CD4-positive, alpha-beta T cell treated with Interleukin-2 at 100 ng/mL for 4 hours (primary cell): ENCODE measurements at places on chromosomes 16 and 17.

- no peak for DNase-seq
These were observed 21.5 kb upstream of the RABEP1 start for GRCh38 chr17:5260542-5260941.

DNA sequence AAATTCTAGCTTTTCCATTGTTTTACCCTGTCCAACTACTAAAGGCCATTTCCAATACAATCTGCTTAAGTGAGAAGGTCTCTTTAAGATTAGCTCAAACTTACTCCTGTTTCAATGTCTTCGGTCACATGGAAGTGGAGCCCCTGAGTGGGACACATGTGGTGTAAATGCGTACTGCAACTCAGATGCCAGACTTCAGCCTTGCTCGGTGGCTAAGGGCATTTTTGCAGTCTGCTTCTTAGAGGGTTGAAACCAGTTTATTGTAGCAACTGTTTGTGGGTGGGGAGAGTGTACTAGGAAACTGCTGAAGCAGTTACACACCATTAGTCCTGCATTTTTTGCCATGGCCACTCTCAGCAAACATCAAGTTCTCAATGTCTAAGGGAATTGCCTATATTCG is 140.6 kb downstream of the PARN start:
- no peak for DNase-seq

DNA sequence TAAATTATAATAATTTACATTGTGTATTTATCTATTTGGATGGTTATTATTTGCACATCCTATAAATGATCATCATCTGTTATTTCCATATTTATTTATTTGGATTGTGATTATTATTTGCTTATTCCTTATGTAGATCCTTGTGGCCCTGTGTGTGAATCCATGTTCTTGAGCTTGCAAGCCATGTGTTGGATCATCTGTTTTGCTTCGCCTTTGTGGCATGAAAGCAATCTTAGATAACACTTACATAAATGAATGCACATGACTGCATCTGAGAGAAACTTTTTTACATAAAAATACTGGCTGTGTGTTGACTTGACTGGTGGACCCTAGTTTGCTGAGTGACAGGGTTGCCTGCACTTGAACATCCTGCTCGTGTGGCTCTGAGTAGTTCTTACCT is 1024.5 kb upstream of the RBFOX1 start:
- DNase-seq = no peak

- DNase-seq = no peak
These were observed 38.0 kb downstream of the PRMT7 start for GRCh38 chr16:68348639-68349445.

- no peak for DNase-seq
These were observed at the start of gene CHST6 for GRCh38 chr16:75495076-75495674. CHST6 (minus strand) TSS chr16:75495441; CDS start chr16:75479828, 15,613 bp downstream.

DNA sequence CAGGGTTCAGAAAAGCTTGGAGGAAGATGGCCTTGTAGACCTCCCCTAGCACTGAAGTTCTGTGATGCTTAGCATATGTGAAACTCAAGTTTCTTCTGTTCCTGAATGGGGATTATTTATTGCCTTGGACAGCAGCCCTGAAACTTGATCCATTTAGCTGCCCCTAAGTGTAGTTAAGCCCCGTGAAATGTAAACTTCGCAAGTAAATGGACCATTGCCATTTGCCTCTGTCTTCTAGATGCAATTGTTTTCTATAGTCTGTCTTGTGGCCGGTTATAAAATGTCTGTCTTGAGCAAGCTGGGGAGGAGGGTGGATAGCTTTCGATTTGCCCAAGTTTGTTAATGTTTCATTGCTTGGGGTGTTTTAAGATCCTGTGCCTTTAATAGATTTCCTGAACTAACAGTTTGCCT is 261.8 kb downstream of the CDH13 start:
- no peak for DNase-seq

GRCh38 chr17:78001182-78001581 is 42.7 kb downstream of the TNRC6C start:
- no peak for DNase-seq

DNA sequence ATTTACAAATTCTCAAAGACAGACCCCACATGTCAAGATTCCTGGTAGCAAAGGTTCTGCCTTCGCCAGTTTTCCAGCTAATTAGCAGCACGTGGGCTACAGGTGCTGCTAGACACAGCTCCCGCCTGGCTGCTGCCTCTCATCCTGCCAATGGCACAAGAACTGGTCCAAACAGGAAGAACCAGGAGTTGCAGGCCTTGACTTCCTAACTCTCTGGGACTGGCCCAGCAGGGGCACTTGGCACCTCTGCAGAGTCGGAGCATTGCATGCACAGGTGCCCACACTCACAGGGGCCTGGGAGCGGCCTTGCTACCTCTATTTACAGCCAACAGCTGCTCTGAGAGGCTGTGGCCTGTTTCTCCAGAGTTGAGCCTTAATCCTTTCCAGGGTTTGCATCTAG is 39.6 kb downstream of the TK2 start:
- DNase-seq = no peak

DNA sequence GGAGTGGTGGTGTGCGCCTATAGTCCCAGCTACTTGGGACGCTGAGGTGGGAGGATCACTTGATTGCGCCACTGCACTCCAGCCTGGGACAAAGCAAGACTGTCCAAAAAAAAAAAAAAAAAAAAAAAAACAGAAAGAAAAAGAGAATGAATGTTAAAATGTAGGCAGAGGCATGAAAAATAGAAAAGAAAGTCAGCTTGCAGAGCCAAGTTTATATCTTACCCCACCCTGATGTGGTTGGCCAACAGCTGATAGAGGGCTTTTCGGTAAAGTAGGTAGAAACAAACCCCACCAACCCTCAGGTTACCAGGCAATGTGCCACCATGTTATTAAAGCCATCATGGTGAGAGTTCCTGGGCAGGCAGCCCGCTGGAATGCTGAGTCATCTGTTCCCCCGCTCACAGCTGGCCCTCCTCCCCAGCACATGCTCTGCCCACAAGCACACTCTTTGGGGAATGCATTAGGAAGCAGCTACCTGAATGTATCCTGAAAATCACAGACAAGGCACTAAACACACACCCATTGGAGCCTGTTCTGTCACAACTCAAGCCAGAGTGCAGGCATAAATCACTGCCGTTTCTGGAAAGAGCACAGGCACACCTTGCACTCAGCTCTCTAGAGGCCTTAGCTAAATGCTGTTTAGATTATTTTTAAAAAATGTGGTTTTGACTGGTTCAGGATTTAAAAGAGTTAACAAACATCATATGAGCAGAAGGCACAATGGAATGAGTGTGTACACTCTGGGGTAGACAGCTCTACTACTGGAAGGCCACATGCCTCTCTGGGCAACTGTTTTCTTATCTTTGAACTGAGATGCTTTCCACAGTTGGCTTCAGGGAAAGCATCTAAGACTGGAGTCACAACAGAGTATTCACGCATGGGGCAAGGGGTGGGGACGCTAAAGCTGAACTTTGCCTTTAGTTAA is 128.5 kb downstream of the PARN start:
- DNase-seq = no peak
